SK-N-DZ (cell line): ENCODE measurements at places on chromosomes 7 and 10.

DNA sequence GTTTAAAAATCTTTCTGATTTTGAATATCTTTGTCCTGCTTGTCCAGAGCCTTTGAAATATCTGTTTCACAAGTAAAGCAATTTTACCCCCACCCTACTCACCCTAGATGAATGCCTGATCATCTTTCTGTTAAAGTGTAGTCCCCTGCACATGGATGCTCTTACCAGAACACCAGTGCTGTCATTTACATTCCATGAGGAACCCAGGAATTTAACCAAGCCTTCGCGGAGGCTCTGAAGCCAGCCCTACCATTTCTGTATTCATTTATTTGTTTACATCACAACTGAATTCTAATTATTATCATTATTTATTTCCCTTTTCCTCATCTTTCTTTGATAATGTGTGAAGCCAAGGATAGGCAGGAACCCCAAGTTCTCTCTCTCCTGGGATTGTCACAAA is 167.8 kb upstream of the MYO3A start:
- DNase-seq, result no peak

- no peak for DNase-seq
Observed at GRCh38 chr10:126977216-126977615, 72.0 kb downstream of the DOCK1 start.

DNA sequence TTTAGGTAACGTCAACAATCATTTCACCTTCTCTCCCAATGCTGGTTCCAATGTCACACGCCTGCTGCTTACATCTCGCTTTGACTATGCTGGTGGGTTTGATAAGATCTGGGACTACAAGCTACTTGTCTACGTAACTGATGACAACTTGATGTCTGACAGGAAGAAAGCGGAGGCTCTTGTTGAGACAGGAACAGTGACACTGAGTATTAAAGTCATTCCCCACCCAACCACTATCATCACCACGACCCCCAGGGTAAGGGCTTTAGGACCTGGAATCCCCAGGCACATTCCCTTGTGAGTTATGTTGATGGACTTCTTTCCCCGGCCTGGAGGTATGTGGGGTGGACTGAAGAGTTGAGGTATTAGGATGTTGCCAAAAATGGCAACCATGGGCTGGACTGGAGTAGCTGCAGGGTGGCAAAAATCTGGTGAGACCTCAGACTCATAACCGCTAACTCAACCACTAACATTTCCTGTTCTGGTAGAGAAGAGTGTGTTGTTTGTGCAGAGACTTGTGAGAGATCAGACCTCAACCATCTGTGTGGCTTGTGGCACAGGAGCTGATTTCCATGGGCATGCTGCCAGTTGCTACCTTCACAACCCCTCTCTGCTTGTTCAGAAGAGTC is 59.2 kb downstream of the CDHR3 start:
- peak; percentile 70 for DNase-seq

- no peak for DNase-seq
Observed at GRCh38 chr7:146146831-146147486, 30.4 kb downstream of the CNTNAP2 start.

GRCh38 chr10:113414543-113414942 is 138.3 kb upstream of the HABP2 start:
- no peak for DNase-seq

- DNase-seq, result no peak
Observed at GRCh38 chr10:86979296-86979818, 11.1 kb downstream of the ADIRF start.

GRCh38 chr10:31771331-31771831 is 157.2 kb downstream of the ARHGAP12 start:
- DNase-seq, result no peak

- DNase-seq, result no peak
Observed at GRCh38 chr10:22685926-22686325, 28.5 kb downstream of the PIP4K2A start.

GRCh38 chr7:83655951-83656556 is 7.1 kb upstream of the SEMA3E start:
- DNase-seq, result peak; percentile 46

- DNase-seq, result no peak
Observed at GRCh38 chr10:69464801-69465401, 13.6 kb downstream of the TSPAN15 start.

DNA sequence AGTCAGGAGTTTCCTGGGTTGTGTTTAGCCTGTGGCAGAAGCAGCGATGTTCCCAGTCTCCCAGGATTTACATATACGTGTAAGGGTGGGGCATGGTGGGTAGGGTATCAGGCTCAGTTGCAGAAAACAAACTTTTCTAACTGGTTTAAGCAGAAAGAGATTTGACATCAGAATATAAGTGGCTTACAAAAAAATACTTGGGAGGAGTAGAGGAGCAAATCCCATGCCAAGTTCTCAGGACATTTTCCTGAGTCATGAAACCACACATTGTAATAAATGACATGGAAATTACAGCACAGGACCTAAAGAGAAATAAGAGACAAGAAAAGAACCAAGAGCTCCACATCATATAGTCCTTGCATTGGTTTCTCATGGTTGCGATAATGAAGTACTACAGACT is 26.2 kb upstream of the FRMD4A start:
- DNase-seq, result no peak

GRCh38 chr7:66886152-66886551 is 34.9 kb upstream of the TMEM248 start:
- DNase-seq, result no peak

- no peak for DNase-seq
Observed at GRCh38 chr10:29227201-29227600, 61.7 kb upstream of the LYZL1 start.

- DNase-seq, result peak; percentile 38
Observed at GRCh38 chr10:79324032-79324695, 23.1 kb upstream of the PPIF start.

DNA sequence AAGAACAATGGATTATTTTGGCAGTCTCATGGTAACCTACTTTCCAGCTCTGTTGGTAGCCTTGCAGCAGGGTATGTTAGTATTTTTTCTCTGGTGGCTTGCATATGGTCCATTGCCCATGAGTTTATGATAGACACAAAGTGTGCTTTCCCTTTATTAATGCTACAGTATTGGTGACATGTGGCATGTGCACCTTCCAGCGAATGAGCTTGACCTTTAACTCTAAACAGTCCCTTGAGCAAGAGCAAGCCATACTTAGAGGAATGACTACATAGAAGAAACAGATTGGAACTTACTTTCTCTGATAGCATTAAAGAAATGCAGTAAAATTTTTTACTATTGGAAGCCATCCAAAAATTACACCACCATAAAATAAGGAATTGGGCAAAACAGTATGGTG is 73.9 kb downstream of the VTI1A start:
- DNase-seq, result no peak

GRCh38 chr7:38863601-38864291 is 45.2 kb downstream of the VPS41 start:
- DNase-seq, result no peak

DNA sequence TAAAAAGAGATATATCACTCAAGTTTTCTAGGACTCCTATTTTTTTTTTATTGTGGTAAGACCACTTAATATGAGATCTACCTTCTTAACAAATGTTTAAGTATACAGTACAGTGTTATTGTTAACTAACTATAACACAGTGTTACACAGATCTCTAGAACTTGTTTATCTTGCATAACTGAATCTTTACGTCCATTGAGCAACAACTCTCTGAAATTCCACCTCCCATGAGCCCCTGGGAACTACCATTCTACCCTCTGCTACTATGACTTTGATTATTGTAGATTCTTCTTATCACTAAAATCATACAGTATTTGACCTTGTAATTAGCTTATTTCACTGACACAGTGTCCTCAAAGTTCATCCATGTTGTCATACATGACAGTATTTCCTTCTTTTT is 22.5 kb upstream of the REEP3 start:
- DNase-seq, result no peak

GRCh38 chr10:86905429-86905828 is 52.0 kb downstream of the MMRN2 start:
- no peak for DNase-seq

DNA sequence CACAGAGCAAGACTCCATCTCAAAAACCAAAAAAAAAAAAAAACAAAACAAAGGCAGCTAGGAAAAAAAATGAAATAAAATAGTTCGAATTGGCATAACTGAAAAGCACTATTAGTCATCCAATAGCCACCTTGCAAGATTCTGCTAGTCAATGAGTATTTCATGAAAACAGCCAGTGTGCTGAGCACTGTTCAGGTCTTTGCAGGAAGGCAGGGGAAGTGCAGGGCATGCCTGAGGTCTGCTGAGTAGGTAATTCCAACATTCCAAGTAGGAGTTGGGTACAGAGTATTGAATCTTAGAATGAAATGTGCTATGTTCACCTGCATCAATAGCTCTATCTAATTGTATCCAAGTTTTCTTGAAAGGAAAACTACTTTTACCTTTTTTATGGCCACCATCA is 22.9 kb downstream of the ABRAXAS2 start:
- DNase-seq, result no peak

DNA sequence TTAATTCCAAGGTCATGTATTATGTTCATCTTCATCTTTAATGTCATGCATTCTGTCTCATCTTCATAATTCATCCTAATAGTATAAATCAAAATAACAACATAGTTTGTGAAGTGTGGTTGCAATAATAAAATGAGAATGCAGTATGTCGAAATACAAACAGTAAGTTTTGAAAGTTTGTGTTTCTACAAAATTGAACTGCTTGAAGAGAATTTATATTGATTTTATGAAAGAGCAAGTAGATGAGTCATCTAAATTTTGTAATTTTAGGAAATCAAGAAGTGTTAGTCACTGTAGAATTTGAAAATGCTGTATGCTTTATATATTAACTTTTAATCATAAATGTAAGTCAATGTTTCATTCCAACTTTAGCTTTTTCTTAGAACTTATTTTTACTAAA is 190.5 kb upstream of the PPP1R3A start:
- DNase-seq, result no peak

- no peak for DNase-seq
Observed at GRCh38 chr7:2180081-2180480, 52.7 kb downstream of the MAD1L1 start.

GRCh38 chr10:126130271-126130710 is 233.9 kb downstream of the FANK1 start:
- DNase-seq, result no peak

- no peak for DNase-seq
Observed at GRCh38 chr7:116165717-116166116, 44.6 kb upstream of the TES start.

DNA sequence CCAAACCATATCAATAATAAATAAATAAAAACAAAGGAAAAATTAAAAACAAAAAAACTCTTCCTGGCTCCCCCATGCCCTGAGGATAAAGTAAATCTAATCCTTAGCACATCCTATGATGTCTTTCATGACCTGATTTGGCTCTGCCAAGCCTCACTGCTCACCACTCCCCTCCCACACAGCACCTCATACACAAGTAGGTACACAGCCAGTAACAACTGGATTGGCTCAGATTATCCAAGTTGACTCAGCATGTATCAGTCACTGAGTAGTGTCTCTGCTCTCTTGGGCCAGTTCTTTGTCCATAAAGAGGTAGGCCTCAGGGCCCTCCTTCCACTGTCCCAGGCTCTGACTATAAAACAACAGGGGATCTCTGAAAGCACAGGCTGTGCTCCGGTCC is 99.6 kb downstream of the STRA8 start:
- DNase-seq, result no peak

- DNase-seq, result no peak
Observed at GRCh38 chr10:124532106-124532641, 70.6 kb downstream of the LHPP start.

DNA sequence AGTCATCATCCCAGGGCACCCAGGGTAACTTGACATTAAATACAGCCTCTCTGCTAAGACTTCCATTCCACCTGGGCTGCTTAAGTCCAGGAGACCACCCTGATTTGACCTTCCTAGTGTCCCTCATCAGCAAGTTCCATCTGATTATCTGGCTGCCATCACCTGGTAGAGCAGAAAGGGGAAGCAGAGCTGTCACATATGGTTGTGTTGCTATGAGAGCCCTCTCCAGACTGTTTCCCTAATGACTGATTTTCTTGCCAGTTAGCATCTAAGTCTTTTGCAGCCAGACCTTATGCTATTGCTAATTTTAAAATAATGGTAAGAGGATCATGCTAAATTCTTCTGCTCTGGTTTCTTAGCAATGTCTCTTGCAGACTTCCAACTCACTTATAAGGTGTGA is 38.7 kb downstream of the KCNH2 start:
- no peak for DNase-seq

DNA sequence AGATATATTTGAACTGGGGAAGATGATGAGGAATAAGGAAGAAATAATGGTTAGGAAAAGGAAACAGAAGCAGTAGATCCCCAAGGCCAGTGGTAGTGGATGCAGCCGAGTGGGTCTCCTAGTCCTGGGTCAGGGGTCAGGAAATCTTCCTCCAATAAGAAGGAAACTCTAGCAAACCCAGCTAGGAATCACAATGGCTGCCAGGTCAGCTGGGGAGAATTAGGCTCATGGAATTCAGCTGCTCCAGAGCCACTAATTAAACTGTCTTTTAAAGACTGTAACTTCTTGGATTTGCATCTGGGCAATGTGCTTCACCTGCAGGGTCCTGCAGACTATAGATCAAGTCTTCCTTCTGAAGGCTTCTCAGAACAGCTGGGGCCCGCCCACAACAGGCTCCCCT is 644.4 kb downstream of the KCNMA1 start:
- no peak for DNase-seq

DNA sequence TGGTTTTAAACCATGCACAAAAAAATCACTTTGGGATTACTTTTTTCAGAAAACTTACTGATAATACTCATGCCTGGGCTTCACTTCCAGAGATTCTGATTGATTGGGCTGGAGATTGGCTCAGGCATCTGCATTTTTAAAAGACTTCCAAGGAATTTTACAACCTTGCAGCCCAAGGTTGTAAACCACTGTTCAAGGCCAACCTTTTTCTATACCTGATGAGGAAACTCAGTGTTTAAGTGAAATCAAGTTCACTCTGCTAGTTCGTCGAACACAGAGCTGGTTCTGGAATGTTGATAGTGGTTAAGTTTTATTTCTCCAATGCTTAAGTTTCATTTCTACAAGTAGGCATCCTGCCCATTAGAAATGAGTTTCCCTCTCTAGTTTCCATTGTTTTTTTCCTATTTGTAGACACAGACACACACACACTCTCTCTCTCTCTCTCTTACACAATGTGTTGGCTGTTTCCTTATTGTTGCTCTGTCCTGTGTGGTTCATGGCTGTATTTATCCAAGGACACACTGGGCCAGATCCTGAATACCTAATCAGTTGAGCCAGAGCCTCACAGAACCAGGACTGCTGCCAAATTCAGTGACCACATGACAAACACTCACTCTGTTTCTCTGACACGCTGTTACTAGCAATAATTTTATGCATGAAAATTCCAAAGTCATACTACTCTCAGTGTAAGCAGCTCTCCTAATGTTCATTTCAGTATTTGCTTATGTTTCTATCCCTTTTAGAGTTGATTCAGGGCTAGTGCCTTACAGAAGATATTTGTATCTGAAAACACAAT is 3.7 kb upstream of the IFIT1B start:
- no peak for DNase-seq

GRCh38 chr7:147136352-147136751 is 1019.8 kb downstream of the CNTNAP2 start:
- DNase-seq, result no peak
